ENCODE measurements at places on chromosomes 2 and 18.

- DNase-seq = no peak
Measured at GRCh38 chr2:232367016-232367415, 11.5 kb upstream of the ALPP start.

GRCh38 chr2:241112592-241112991 is 10.5 kb upstream of the MTERF4 start:
- no peak for DNase-seq

DNA sequence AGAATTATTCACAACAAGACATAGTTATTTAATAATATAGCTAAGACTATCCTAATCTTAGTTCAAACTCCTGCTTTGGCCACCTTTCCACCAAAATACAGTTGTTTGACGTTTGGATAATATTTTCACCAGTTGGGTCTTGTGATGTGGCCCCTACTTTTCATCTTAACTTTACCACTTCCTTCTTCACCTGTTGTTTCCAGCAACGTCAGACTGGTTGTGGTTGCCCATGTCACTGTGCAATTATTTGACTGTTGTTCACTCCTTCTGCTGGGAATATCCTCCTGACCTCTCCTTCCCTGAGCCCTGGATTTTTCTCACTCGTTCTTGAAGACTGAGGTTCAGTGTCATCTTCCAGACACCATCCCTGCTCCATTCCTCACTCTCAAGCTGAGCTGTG is 132.2 kb upstream of the RASGRP3 start:
- DNase-seq = no peak

GRCh38 chr18:48864876-48865275 is 85.9 kb downstream of the SMAD7 start:
- DNase-seq = no peak

DNA sequence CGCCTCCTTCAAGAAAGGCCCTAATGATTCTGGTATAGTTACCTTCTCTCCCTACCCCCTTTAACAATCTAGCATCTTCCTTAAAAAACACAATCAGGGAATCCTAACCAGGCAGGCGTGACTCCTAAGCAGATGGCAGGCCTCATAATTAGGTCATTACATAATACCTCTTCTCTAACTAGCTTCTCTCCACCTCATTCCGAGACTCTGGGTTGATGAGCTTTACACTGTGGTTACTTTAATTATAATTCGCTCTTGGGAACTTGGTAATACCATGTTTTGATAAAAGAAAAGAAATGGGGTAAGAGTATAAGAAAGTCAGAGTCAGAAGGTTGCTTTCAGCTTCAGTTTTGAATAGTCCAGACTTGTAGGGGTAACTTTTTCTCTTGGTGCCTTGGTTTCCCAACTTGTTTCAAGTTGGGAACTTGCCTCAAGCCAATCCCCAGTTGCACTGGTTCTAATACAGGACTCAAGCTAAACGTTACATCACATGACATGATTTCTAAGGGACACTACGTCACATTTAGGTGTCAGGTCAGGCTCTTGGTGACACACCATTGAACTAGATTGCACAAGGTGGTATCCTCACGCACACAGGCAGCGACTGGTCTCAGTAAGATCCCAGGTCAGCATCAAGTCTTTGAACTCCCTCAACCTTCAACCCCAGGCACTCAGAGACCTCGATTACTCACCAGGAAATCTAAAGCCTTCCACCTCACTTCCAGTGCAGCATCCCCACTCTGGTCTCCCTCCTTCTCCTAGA is 59.2 kb downstream of the AAK1 start:
- no peak for DNase-seq

DNA sequence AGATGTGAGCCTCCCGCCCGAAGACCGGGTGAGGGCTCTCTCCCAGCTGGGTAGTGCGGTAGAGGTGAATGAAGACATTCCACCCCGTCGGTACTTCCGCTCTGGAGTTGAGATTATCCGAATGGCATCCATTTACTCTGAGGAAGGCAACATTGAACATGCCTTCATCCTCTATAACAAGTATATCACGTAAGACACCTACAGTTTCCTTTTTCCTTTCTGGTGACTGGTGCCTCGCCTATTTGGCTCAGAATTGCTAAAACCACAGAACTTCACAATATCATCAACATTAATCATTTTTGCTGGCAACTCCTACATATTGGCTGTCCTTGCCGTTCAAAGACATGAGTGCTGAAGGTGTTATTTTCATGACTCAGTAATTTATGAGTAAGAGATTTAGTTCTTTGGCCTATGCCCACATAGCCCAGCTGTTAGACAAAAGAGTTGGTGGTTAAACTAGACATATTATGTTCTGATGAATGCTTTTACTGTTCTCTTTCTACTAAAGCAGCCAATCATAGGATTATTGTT is 2.2 kb downstream of the STAMBP start:
- peak; percentile 84 for DNase-seq

DNA sequence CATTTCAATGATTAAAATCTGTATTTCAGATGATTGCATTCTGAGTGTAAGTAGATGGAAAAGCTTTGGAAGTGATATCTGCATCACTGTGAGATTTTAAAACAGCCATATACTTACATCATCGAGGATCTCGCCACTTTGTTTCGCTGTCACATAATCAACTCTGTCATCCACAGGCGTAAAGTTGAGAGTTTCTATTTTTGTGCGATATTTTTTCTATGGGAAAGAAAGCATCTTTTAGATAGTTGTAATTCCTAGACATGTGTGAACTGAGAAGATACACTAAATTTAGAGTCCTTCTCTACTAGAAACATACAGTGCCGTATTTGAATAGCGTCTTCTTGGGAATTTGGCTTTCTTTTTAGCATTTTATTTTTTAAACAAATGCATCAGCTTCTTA is 158.8 kb downstream of the RIF1 start:
- no peak for DNase-seq

GRCh38 chr2:58984731-58985130 is 743.6 kb upstream of the FANCL start:
- peak; percentile 39 for DNase-seq

DNA sequence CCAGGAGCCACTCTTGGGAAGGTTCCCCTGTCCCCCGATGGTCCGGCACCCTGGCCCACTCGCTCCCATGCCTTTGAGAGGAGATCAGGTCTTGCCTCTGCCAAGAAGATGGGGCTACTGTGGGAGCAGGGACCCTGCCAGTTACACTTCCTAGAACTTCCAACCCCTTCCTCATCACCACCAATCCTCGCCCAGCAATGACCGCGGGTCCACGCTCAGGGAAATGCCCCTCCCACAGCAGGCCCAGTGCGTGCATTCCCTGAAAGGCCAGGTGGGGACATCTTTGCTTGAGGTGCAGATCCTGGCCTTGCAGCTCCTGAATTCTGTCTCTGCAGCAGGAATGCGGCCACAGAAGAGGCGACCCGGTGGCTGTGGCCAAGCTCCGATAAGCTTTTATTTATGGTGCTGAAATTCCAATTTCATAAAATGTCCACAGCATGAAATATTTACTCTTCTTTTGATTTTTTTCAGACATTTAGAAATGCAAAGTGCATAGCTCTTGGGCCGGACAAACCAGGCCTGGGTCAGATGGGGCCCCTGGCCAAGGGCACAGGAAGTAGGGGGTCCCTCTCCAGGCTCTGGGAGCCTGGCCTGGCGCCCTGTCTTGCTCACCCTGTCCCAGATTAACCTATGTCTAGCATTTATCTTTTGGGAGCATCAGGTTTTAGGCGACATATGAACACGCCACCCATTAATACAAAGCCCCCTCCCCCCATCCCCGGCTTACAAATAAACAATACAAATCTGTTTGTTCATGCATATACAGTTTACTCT is 29.8 kb downstream of the PXDN start:
- no peak for DNase-seq

- no peak for DNase-seq
Measured at GRCh38 chr2:143193121-143193520, 63.9 kb downstream of the ARHGAP15 start.

DNA sequence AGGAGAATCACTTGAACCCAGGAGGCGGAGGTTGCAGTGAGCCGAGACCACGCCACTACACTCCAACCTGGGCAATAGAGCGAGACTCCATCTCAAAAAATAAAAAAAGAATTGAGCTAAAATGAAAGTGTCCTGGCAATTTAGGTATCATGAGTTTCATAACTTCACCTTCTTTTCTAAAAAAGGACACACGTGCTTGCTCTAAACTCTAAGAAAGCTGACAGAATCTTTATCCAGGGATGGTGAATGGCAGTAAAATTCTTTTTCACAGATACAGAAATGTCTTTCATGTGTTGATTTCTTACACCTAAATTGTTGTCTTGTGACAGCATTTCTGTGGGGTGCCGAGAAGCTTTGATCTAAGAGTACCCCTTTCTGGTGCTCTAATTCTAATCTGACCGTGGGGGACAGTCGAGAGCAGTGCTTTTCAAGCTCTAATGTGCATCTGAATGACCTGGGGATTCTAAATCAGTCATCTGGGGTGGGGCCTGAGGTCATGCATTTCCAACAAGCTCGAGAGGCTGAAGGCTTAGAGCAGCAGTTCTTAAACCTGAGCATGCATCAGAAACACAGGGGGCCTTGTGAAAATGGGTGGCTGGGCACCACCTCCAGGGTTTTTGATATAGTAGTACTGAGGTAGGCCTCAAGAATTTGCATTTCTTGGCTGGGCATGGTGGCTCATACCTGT is 42.1 kb upstream of the REL start:
- no peak for DNase-seq

DNA sequence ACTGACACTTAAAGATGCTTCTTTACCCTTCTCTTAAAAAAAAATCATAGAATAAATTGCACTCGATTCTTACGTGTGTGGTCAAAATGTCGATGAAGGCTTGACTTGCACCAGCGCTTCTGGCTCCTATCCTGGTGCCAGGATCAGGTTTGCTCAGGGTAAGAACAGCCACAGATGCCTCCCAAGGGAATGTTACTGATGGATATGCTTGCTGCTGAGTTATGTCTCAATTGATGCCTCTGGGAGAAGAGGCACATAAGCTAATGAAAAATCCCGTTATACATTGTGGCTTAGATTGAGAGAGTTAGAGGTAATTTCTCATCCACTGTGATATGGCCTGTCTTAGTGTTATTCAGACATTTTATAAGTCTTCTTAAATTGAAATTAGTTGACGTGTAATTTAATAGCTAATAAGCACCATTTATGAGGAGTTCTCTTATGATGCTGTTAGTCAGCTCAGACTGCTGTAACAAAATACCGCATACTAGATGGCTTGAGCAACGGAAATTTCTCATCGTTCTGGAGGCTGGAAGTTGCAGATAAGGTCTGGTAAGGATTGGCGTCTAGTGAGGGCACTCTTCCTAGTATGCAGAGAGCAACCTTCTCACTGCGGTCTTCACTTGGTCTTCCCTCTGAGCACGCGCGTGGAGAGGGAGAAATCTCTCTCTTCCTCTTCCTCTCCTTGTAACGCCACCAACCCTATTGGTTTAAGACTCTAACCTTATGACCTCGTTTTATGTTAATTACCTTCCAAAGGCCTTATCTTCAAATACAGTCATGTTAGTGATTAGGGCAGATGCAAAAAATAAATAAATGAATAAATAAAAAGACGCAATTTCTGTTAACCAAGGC is 116.6 kb upstream of the NOSTRIN start:
- DNase-seq = no peak

GRCh38 chr18:61277808-61278207 is 55.4 kb upstream of the CDH20 start:
- no peak for DNase-seq

- DNase-seq = no peak
Measured at GRCh38 chr2:237324837-237325236, 89.1 kb downstream of the COL6A3 start.

- DNase-seq = no peak
Measured at GRCh38 chr18:38174594-38174993, 609.0 kb upstream of the CELF4 start.

GRCh38 chr18:50720325-50720674 is 99.5 kb downstream of the MRO start:
- no peak for DNase-seq

DNA sequence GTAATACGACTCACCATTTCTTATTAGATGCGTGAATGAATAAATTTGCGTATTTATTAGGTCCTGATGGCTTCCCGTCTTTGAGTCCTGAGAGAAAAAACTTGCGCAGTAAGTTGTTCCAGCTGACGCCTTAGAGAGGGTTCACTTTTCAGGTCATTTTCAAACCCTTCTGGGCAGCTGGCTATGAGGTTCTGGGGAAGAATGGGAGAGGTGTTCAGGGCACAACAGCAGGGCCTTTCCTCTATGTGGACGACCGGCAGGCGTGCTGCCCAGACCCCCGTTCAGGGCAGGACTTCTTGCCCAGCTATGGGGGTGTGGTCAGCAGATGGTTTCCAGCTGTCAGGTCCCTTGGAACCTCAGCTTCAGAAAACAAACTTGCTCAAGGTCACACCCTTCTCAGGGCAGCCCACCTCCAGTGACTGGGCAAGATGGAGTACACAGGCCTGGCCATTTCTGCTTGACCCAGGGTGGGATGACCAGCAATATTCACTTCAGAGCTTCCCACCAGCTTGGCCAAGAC is 61.1 kb upstream of the TNP1 start:
- DNase-seq = no peak

DNA sequence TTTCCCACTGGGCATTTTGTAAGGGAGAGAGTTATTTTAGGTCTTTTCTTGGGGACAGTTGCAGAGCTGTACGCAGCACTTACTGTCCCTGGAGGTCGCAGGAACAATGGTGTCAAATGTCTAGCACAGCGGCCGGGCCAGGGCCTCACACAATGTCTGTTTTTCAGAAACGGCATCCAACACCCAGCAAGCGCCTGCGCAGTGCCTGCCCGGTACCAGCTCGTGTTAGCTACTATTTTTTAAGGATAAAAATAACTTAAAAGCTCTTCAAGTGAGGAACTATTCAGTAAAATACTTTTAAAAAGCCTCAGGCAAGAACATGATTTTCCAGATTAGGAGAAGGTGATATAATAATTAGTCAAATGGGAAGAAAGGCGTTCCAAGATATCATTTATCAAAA is 90.0 kb downstream of the MBP start:
- no peak for DNase-seq

DNA sequence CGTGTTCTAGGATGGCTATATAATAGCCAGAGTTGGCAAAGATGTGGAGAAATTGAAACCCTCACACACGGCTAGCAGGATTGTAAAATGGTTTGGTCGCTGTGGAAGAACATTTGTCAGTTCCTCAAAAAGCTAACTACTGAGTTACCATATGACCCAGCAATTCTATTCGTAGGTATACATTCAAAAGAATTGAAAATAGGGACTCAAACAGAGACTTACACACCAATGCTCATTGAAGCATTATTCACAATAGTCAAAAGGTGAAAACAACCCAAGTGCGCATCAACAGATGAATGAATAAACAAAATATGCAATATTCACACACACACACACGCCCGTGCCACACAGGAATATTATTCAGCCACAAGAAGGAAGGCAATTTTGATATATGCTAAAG is 98.7 kb downstream of the PLA2R1 start:
- no peak for DNase-seq

Data from astrocyte of the cerebellum (primary cell).